ENCODE measurements at places on chromosomes 6 and 20.

- no peak for DNase-seq
Measured at GRCh38 chr6:44011350-44011920, 115.8 kb downstream of the MRPL14 start.

GRCh38 chr6:61755739-61756138 lies 530.3 kb downstream of the KHDRBS2 start:
- DNase-seq: no peak

DNA sequence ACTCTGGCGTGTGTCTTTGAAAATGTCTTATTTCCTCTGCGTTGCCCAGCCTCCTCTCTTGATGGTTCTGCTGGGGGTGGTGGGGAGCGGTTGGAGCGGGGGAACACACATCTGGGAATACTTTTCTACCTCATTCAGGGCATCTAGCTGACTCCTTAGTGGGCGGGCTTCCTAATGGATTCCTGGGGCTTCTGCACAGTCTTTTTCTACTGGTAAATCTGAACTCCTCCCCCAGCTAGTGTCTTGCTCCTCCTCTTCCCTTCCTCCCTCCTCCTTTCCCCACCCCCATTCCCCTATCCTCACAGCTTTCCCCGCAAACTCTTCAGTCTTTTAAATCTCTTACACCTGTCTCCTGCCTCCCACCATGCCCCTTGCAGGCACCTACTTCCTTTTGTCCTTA lies 74.4 kb downstream of the PRL start:
- no peak for DNase-seq

DNA sequence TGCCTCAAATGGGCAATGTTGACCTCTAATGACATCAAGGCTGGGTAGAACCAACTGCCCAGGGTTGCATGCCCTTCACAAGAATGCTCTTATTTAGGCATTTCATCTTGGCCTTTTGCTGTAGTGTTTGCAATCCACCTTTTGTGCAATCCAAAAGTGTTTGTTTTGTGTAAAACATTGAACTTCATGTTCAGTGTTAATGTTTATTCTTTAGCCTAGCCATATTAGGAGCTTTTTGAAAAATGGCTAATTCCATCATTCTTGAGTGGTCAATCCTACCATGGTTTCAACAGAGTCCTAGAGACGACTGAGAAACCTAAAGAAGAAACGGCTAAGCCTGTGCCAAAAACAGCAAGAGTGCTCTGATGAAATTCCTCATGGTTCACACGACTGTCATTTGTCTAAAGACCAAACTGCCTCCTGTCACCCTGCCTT lies 279.6 kb upstream of the PRDM1 start:
- DNase-seq: no peak

GRCh38 chr20:48261398-48261910 lies 476.2 kb upstream of the SULF2 start:
- DNase-seq: no peak

DNA sequence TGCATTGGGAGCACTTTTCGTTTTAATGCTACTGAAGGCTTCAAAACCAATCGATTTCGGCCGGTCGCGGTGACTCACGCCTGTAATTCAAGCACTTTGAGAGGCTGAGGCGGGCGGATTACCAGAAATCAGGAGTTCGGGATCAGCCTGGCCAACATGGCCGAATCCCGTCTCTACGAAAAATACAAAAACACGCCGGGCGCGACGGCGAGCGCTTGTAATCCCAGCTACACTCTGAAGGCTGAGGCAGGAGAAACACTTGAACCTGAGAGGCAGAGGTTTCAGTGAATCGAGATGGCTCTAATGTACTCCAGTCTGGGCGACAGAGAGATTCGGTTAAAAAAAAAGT lies 58.4 kb downstream of the TRIM38 start:
- no peak for DNase-seq

- no peak for DNase-seq
Measured at GRCh38 chr6:135895231-135895911, 43.9 kb downstream of the PDE7B start.

DNA sequence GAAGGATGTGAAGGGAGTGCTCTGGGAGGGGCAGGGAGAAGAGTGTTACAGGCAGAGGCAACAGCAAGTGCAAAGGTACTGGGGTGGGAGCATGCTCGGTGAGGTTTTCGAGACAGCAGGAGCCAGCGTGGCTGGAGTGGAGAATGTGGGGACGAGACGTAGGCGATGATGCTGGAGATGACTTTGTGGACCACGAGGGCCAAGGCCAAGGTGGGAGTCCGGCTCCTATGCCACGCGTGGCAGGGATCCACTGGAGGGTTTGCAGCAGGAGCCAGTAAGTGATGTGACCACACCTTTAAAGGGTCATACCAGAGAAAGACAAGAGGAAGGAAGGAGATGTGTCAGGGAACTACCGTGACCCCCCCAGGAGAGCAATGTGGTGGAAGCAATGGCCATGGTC lies 7.3 kb downstream of the PTGIS start:
- DNase-seq: no peak

- no peak for DNase-seq
Measured at GRCh38 chr6:130303431-130303830, 62.4 kb upstream of the TMEM200A start.

- DNase-seq: no peak
Measured at GRCh38 chr6:88725111-88725975, 238.1 kb downstream of the RNGTT start.

DNA sequence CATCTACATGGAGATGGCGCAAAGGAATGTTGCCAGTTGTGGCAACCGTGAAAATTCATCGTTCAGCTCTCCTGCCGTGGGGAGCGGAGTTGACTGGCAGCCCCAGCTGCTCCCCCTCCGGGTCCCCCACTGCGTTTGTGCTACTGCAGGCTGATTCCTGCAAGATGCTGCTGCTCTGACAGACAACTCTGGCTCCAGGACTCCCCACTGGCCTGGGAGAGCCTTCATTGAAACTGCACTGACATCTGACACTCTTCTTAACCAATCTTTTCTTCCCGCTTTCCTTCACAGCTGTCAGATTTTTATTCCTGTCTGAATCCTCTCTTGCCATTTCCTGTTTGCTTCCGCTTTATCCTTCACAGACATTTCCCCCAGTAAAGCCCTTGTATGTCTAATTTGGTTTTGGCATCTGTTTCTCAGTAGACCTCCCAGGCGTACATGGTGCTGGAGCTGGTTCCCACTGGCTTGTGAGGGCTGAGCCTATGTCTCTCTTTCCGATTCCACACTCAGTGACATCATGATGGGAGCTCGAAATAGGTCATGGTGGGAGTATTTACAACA lies 9.5 kb upstream of the ATRN start:
- no peak for DNase-seq

GRCh38 chr6:166417285-166417691 lies 34.5 kb upstream of the MPC1 start:
- DNase-seq: no peak

GRCh38 chr6:57147955-57148858 lies 23.9 kb upstream of the BAG2 start:
- no peak for DNase-seq

DNA sequence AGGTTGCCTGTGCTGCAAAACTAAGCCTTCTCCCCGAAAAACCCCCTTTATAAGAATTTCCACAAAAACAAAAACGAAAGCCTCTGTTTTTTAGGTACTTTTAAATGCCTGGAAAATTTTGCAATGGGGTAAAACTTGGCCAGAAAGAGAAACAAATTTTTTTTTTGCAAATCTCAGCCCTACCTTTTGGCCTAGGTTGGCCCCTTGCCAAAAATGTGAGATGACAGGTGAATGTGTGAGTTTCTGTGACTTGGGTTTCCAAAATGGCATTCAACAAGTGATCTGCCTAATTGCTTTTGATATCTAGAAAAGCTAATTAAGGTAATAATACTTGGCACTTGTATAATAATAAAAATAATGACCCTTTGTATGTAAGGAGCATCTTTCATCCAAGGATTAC lies 48.4 kb downstream of the MAFB start:
- no peak for DNase-seq

- DNase-seq: no peak
Measured at GRCh38 chr6:53506872-53507271, 38.0 kb downstream of the GCLC start.

DNA sequence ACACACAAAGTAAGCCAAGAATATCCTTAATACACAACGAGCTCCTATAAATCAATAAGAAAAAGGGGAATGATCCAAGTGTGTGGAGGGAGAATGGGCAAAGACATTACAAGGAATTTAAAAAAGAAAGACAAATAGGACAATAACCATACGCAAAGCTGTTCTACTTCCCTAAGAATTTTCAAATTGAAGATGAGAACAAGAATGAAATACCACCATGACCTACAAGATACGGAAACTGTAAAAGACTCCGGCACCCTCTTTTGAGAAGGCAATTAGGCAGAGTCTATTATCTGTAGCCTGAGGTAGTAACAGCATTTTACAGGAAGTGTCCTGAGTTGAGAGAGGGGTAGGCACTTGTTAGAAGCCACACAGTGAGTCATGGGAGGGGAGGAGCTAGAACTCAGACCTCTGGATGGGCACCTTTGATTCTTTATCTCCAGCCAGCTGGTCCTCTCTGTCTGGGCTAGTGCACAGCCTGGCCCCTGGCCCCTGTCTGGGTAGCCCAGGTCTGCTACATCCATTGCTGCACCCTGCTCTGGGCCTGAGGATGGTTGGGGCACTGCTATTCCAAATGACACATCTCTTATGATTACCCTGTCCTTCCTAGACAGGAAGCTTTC lies 15.3 kb downstream of the RSPO4 start:
- no peak for DNase-seq

DNA sequence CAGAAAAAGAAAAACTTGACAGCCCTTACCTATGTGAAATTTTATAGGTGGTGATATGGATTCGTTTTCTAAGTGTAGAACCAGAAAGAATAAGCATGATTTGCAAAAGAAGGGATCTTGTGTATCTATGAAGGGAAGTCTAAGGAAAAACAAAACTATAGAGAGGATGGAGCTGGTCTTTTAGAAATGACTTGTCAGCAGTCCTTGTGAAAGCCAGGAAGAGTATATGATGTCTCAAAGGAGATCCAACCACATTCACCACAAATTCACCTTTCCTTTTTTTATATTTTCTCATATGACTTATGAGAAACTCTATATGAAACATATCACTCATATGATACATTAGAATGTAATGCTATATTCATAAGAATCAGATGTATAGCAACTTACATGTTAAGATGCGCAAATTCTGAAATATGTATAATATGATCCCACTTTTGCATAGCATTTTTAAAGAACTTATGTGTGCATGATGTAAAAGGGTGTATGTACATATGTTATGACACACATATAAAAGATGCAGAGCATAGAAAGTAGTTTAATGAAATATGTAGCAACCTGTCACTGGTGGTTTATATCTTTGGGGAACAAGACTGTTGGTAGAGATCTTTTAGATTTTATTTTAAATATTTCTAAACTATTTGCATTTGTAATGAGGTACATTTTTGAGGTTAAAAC lies 91.9 kb upstream of the NUP153 start:
- no peak for DNase-seq

DNA sequence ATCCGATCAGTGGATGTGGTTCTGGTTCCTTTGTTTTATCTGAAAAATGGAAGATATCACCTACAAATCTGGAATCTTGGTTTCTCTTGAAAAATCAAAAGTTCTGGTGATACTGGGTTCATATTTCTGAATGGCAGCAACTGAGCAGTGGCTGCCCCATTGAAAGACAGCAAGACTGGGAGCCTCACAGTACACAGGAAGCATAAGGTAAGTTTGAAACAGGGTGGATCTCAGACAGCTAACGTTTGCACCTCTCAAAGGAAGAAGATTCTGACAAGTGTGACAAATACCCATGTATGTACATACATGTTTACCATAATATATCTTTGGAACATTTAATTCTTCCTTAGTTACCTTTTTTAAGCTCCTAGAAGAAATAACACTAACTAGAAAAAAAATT lies at the start of gene SAMD3:
Gene SAMD3, minus strand, starts transcription at position 177 of the 400 bp plus-strand sequence. CDS start 7,678 bp downstream, outside the sequence.
- DNase-seq: no peak

- no peak for DNase-seq
Measured at GRCh38 chr20:3420211-3420707, 12.8 kb upstream of the DNAAF9 start.
